ENCODE measurements at places on chromosomes 7 and 10.

GRCh38 chr10:53009961-53010907 is 237.7 kb upstream of the MBL2 start:
- DNase-seq, result no peak

- no peak for DNase-seq
Observed at GRCh38 chr7:73707045-73707631, 12.3 kb downstream of the STX1A start.

DNA sequence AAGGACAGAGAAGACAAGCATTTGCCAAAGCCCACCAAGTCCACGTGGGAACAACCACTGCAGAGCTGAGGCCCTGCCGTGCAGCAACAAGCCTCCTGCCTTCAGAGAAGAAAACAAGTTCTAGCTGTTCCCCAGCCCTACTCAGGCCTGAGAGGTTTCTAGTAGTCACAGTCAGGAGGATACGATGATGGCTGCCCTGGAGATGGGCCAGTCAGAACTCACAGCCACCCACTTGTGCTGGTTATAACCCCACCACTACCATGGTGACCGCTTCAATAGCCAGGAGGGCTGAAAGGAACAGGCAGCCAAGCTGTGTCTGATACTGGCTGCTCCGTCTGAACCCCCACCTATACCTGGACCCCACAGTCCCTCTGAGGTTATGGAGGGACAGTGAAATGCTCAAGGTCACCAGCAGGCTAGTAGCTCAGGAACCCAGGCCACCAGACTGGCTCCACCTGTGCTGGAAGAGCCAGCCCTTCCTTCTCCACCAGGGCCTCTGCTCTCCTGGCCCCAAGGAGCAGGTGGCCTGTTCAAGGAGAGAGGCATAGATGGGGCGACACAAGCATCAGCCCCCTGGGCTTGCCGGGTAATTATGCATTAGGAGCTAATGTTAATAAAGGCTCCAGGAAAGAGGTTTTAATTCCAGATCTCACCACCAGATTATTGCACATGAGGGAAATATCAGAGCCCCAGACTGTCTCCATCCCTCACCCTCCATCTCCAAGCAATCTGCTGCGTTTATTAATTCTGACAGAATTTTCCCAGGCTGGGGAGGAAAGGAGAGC is 125.8 kb upstream of the PCBD1 start:
- no peak for DNase-seq

GRCh38 chr7:98126311-98127142 is 19.9 kb downstream of the LMTK2 start:
- no peak for DNase-seq

GRCh38 chr10:70479165-70479581 is 606 bp downstream of the PALD1 start:
- DNase-seq, result no peak

- no peak for DNase-seq
Observed at GRCh38 chr7:23418046-23418445, 52.2 kb downstream of the IGF2BP3 start.

- DNase-seq, result no peak
Observed at GRCh38 chr7:44081266-44081748, 1.0 kb downstream of the POLM start.
